ENCODE measurements at places on chromosomes 2 and 18.

DNA sequence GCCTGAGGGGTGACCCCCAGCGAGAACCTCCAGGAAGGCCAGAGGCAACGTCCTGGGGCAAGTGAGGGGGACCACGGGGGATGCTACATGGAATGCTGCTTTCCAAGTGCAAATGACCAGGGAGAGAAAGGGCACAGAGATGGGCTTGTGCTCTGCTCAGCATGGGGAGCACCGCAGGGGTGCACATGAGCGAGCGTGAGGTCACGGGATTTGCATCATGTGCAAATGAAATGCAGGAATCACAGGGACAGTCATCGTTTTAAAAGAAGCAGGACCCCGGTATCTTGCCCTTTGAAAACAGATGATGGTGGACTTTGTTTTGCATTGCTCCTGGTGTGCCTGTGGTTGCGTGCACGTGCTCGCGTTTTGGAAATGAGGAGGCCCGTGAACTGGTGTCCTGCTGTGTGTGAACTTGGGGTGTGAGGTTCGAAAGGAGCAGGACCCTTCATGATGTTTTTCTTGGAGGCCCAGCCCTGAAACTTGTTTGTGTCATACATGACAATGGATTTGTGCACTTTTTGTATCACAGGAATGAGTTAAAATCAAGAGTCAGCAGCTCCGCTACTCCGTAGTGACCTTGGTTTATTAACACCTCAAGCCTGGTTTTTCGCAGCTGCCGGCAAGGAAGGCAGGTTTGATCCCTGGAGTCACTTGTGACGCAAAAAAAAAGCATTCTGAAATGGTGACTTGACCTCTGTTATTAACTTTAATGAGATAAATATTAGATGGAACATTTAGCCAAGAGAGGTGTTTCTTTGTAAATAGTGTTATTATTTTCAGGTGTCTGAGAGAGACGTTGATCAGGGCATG, 234.5 kb downstream of the LDLRAD4 start:
- no peak for DNase-seq

DNA sequence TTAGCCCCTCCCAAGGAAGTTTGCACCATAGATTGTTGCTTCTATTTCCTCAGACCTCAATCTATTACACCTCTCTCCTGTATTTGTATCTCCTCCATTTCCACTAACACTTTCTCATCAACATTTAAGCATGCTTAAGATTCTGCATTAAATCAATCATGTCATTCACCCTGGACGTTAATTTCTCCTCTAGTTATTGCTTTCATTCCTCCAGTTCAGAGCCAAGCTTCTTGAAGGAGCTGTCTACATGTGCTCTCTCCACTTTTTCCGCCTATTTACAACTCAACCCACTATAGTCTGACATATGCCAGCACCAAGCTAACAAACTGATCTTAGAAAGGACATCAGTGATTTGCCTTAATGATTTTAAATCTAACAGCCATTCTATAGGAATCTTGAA, 99.5 kb downstream of the OLA1 start:
- DNase-seq, result no peak

- DNase-seq, result no peak
Observed at GRCh38 chr2:239833269-239834109, 191.7 kb downstream of the NDUFA10 start.

GRCh38 chr2:8413589-8414135, 268.2 kb upstream of the ID2 start:
- DNase-seq, result no peak

DNA sequence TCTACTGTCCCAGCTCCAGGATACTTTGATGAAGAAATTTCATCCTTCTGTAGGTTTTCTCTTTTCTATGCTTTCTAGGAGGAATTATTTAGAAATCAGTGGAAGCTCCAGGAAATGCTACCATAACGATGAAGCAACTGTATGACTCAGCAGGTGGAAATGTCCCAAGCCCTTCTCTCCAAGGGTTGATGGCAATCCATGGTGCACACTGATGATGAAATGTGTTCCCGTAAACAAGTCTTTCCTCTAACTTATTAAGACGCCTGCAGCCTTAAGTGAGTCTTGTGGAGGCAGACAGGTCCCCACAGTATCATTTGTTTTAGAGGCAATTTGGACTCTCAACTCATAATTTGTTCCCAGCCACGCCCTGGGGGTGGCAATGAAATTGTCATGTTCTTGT, 777.6 kb upstream of the SOX11 start:
- no peak for DNase-seq

GRCh38 chr2:79547568-79547967, 34.7 kb downstream of the CTNNA2 start:
- DNase-seq, result no peak

DNA sequence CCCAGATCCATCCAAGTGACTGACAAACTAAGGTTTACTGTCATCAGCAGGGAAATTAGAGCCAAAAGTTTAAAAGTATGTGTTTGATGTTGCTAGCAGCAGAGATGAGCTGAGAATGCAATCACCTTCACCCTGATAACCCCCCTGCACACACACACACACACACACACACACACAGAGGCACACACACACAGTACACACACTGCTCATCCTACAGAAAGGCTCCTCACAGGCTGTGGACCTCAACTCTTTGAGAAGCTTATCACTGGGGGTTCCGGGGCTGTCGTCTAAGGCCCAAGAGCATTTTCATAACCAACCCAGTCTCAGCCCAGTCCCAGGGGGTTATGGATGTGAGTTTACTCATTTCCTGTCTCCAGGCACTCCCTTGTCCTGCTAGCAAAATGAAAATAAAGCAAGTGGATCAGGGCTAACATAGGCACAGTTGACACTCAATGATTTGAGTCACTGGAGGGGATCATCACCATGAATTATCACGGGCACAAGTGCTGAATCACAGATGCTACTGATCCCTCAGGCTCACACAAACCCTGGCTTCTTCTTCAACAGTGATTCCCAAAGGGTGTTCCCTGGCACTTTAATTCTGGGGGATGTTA, 76.6 kb downstream of the ALK start:
- no peak for DNase-seq
